ENCODE measurements at places on chromosomes 16 and 17. TPM values are rescaled to one million over a fixed set of nuclear protein-coding genes. Genes with fewer than 3 reads are reported as not detected.

DNA sequence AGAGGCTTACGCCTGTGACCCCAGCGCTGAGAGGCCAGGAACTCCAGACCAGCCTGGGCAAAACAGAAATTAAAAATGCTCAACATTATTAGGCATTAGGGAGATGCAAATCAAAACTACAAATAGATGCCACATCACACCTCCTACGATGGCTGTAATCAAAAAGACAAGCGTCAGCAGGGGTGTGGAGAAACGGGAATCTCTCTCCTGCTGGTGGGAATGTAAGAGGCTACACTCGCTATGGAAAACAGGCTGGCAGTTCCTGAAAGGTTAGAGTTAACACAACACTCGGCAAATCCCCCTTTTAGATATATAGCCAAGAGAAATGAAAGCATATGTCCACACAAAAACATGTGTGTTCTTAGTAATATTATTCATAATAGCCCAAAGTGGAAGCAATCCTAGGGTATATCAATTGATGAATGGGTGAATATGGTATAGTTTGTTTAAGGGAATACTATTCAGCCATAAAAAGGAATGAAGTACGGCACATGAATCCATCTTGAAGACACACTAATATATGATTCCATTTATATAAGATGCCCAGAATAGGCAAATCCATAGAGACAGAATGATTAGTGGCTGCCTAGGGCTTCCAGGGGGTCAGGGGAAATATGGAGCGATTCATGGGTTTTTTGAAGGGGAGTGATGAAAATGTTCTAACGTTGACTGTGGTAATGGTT is 1.8 kb upstream of the NPRL3 start:
- DNase-seq, result no peak

GRCh38 chr17:8212312-8213180 is 2.2 kb upstream of the AURKB start:
- no peak for DNase-seq

DNA sequence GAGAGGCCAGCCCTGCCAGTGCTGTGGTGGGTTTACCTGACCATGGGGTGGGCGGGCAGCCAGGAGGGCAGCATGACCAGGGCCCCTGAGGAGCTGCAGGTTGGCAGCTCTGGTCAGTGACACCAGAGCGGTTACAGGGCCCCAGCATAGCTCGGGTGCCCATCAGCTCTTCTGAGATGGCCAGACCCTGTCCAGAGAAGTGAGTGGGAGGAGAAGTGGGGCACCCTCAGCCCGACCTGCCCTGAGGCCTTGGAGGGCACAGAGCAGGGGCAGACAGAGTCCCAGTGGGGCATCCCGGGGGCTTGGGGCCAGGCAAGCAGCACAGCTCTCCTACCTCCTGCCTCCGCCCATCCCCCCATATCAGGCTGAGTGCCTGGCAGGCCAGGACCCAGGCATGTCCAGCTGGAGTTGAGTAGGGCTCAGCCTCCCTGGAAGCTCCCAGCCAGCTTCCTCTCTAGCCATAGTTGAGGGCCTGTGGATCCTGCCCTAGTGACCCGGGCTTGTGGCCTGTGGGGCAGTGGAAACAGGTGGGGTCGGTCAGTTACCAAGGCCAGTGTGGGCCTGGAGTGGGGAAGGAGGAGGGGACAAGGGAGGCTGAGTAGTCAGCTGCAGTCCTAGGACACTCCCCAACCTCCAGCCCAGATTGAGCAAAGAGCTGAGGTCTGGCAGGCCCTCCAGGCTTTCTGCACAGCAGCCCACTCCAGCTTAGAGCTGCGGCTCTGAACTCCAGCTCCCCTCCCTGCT is 83.5 kb downstream of the AMFR start:
- DNase-seq, result no peak

- DNase-seq, result no peak
These were observed 5.6 kb downstream of the TMEM238L start for GRCh38 chr17:10798332-10798749.

DNA sequence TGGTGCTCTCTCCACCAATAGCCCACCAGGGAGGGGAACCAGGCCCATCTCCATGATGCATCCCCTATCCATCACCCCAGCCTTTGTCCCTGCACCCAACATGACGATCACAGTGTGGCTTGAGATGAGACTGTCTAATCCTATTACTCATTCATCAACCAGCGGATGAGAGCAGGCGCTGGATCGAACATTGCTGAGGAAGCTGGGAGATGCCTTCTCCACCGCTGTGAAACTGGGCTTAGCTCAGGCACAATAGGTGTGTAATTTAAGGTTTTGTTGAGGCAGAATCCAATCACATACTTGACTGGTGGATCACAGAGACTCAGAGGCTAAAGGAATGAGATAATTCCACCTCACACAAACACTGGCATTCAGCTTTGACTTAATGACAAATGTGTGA is 64.6 kb upstream of the IRX3 start:
- no peak for DNase-seq

GRCh38 chr16:27232901-27233625 is 29.7 kb downstream of the KDM8 start:
- peak; percentile 36 for DNase-seq

GRCh38 chr16:83772806-83773205 is 35.0 kb upstream of the HSBP1 start:
- no peak for DNase-seq

DNA sequence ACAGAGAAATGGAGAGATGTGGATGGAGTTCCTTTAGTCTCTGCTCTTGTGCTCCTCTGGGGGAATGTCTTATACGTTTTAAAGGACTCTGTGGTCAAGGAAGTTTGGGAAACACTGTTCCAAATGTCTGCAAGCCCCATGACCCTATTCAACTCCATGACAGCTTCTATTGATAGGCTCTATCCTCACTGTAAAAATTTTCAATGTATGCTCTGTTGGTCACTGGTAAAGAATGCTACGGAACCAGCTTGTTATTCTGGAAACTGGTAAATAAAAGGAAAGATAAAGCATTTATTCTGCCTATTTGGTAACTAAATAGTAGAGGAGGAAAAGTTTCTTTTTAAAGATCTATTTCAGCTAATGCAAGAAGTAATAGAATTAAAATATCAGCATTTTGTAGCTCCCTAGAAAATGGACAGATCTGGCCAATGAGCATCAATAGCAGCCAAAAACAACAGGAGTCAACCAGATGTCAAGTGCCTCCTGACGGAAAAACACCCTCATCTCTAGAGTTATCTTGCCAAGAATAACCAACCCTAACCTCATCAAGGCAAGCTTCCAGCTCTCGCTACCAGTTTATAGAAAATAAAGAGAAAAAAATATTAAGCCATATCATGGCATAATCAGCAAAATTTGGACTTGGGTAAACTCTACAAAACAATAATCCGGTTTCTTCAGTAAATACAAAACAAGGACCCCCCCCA is 16.1 kb downstream of the GDE1 start:
- no peak for DNase-seq

DNA sequence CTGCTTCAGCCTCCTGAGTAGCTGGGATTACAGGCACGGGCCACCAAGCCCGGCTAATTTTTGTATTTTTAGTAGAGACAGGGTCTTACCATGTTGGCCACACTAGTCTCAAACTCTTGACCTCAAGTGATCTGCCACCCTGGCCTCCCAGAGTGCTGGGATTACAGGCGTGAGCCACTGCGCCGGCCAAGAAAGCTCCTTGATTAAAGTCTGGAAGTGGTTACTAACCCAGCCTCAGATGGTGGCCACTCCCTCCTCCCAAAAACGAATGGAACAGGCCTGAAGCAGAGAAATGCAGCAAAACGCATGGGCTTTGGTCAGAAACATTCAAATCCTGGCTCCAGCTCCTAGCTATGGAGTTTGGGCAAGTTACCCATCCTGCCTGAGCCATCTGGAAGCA is 11.3 kb downstream of the FKBP10 start:
- no peak for DNase-seq

DNA sequence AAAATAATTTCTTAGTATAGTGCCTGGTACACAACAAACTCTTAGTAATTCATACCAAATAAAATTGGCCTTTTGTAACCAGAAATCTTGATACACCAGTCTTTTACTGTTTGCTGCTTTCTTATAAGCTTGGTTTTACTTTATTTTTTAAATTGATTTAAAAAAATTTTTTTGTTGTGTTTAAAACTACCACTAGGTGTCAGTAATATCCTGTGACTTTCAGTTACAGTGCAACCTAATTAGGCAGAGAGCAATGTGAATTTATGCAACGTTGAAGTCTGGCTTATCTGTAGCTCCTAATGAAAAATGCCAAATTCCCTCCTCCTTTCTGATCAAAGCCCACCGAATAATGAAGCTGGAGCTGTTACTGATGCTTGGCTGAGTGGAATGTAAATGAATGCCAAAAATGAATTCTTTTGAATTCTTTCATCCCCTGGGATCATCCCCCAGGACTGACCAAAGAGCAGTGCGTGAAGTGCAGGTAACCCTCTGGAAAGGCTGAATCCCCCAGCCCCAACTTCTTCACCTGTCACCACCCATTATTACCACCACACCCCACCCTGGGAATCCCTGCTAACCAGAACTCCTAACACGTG is 3.8 kb downstream of the ERCC4 start:
- no peak for DNase-seq

SLC52A1 gene
- total RNA-seq, result not detected

DLX3 gene
- not detected for total RNA-seq

CDH11 gene
- 6.1 TPM for total RNA-seq

CES5A gene
- not detected for total RNA-seq

ITPRIPL2 gene
- 16.3 TPM for total RNA-seq

CLDN9 gene
- 0.52 TPM for total RNA-seq

QRICH2 gene
- total RNA-seq, result 2.7 TPM

All from heart left ventricle (tissue), 16 donors.